Retina (tissue), 1 donor: ENCODE measurements at places on chromosomes 13 and 19.

DNA sequence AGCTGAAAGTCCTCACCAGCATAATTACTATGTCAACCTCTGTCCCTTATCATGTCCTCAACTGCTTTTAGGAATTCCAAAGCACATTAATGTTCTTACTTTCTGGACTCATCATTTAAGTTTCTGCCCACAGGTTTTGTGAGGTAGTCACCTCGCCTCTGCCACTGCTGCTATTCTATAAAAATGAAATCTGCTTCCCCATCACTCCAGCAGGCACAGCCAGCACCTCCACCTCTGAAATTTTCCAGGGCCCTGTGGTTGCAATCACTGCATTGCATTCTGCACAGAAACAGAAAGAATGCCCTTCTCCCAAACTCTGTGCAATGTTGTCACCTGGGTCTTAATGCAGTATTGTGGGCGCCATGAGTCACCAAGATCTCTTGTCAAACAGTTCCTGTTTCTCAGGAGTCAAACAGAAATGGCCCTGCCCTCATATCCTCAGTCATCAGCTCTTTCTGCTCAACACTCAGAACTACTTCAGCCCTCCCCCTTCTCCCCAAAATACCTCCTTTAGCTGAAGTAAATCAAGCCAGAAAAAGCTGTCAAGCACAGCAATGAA, 529.2 kb upstream of the NBEA start:
- DNase-seq = no peak

DNA sequence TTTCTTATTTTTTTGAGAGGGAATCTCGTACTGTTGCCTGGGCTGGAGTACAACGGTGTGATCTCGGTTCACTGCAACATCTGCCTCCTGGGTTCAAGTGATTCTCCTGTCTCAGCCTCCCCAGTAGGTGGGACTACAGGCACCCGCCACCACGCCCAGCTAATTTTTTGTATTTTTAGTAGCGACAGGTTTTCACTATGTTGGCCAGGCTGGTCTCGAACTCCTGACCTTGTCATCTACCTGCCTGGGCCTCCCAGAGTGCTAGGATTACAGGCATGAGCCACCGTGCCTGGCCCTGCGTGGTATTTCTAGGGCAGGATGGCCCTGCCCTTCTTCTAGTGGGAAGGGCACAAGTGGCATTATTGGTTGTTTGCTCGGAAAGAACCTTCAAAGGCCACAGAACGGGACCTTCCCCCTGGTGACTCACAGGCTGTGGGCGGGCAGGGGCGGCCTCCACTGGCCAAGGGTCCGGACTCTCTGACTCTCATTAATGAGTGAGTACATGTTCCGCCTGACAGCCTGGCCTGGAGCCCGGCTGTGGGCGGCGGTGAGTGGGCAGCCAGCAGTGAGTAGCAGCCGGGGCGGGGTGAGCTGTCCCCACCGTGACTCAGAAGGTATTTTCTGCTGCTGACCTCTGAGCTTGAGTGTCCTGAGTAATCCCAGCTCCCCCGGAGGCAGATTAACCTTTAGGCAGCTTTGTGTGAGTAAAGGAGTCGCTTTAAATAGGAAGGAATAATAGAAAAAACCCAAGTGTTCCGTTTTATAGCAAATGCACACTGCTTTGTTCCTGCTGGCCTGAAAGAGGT, 5.1 kb downstream of the DOT1L start:
- peak; percentile 66 for DNase-seq

GRCh38 chr13:77833331-77833863, 85.2 kb downstream of the EDNRB start:
- no peak for DNase-seq

DNA sequence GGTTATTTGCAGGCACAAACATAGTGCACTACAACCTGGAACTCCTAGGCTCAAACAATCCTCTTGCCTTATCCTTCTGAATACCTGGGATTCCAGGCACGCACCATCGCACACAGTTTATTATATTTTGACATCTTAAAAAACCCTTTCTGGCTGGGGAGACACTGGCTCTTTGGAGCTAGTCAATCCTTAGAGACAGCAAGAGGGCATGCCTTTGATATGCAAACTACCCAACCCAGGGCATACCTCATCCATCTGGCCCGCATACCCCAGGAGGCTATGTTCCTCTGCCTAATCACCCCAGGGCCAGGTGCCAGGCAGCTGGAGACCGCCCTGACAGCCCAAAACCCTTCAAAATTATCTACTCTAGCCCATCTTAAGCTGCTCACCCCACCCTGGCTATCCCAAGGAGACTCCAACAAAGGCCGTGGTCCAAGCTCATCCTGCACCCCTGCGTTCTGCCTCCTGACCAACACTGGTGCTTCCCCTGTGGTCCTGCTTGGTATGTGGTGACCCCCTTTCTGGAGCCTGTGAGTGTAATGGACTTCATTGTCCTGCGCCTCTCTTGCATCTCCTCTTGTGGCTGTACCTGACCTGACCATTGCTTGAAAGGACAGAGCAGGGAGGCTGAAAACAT, 86.4 kb downstream of the RGCC start:
- DNase-seq = no peak

- no peak for DNase-seq
Measured at GRCh38 chr13:105050686-105051085, 1484.8 kb downstream of the EFNB2 start.

- DNase-seq = no peak
Measured at GRCh38 chr19:13557756-13558398, 51.6 kb upstream of the CACNA1A start.

DNA sequence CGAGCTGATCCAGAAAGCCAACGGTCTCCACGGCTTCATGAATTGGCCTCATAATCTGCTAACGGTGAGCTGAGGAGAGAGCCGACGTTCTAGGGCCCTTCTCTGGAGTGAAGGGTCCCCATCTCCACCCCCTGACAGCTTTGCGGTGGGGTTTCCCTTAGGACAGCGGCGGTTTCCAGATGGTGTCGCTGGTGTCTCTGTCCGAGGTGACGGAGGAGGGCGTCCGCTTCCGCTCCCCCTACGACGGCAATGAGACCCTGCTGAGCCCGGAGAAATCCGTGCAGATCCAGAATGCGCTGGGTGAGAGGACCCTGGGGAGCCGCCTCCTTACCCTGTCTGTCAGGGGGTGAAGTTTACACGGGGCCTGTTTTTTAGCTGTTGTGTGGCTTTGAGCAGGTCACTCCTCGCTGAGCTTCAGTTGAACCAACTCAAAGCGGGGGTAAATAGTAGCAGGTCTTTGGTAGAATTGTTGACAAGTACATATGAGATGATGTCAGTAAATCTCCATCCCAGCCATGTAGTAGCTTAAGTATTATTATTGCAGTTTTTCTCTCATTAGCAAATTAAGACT, 801 bp downstream of the QTRT1 start:
- DNase-seq = peak; percentile 64

GRCh38 chr19:18366021-18366435, 19.9 kb upstream of the GDF15 start:
- DNase-seq = no peak

- DNase-seq = peak; percentile 18
Measured at GRCh38 chr19:1132552-1133383, 29.0 kb downstream of the GPX4 start.
